ENCODE measurements at places on chromosomes 5 and 9.

GRCh38 chr5:144177548-144177947 is 6.9 kb downstream of the KCTD16 start:
- DNase-seq, result no peak

DNA sequence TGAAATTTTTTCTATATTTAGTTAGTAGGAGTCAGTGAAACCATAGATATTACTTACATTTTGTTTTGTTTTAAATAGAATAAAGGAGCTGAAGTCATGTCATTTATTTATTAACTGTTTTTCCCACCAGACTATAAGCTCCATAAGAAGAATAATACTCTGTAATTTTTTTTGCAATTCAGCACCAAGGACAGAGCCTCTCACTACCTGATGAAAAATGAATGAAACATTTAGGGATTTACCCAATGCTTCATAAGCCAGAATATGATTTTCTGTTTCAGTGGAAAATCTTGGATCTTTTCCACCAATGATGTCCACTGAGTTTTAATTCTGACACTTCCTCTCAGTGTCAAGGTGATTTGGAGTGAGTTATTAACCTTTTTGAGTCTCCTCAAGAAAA is 624.9 kb upstream of the GRAMD2B start:
- no peak for DNase-seq

GRCh38 chr5:172686111-172686510 is 45.0 kb downstream of the NEURL1B start:
- DNase-seq, result no peak

GRCh38 chr5:153079396-153079795 is 411.1 kb upstream of the GRIA1 start:
- no peak for DNase-seq

DNA sequence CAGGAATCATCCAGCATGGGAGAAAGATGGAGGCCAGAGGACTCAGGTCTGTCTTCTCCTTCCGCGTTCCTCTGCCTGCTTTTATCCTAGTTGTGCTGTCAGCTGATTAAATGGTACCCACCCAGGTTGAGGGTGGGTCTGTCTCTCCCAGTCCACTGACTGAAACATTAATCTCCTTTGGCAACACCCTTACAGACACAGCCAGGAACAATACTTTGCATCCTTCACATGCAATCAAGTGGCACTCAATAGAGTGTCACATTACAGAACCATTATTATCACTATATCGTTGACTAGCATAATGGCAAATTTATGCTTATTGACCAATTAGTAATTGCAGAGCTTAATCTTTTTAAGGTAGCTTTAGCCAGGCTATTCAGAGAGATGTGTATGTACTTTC is 64.8 kb downstream of the UNC13B start:
- no peak for DNase-seq
